Esophagus squamous epithelium (tissue), 5 donors: ENCODE measurements at places on chromosomes 7 and 10. TPM values are rescaled to one million over a fixed set of nuclear protein-coding genes. Genes with fewer than 3 reads are reported as not detected.

GRCh38 chr10:71532878-71533277 is 136.2 kb downstream of the CDH23 start:
- H3K27me3 ChIP-seq: no peaks in the 10 kb centered on the region
- peaks cover 3% of the 10 kb centered on the region for H3K4me1 ChIP-seq
- no peak for DNase-seq
- H3K4me3 ChIP-seq: no peak overlapping the region

DNA sequence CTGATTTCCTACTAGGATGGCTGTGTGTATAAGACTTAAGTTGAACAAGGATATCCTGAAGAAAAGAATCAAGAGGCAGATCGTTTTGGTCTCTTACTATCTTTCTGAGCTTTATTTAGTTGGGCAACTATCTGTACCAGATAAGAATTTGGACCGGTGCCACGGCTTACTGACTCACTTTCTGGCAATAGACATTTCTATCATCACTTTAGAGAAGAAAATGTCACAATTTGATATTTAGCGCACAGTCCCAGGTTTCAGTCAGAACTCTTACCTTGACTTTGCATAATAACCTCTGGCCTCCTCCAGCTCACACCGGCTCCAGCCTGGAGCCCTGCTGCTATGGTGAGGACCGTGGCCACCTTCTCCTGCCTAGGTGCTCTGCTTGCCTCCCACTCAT is 218.2 kb upstream of the MDFIC start:
- no peak overlapping the region for H3K4me3 ChIP-seq
- no peaks in the 10 kb centered on the region for H3K4me1 ChIP-seq
- no peak overlapping the region for H3K27ac ChIP-seq
- no peaks in the 10 kb centered on the region for H3K36me3 ChIP-seq
- no peak for DNase-seq

The COL26A1 gene
- total RNA-seq: not detected

The ZWINT gene
- 43.1 TPM for total RNA-seq

The SMIM30 gene
- 32.3 TPM for total RNA-seq
